ENCODE measurements at places on chromosomes 13 and 19.

- DNase-seq, result no peak
Observed at GRCh38 chr19:17866964-17867486, 4.7 kb upstream of the SLC5A5 start.

- DNase-seq, result no peak
Observed at GRCh38 chr19:33260628-33261418, 35.2 kb upstream of the SLC7A10 start.

GRCh38 chr13:73718246-73718645 lies 416.0 kb downstream of the KLF12 start:
- no peak for DNase-seq

GRCh38 chr13:85632526-85633195 lies 166.6 kb downstream of the SLITRK6 start:
- no peak for DNase-seq

DNA sequence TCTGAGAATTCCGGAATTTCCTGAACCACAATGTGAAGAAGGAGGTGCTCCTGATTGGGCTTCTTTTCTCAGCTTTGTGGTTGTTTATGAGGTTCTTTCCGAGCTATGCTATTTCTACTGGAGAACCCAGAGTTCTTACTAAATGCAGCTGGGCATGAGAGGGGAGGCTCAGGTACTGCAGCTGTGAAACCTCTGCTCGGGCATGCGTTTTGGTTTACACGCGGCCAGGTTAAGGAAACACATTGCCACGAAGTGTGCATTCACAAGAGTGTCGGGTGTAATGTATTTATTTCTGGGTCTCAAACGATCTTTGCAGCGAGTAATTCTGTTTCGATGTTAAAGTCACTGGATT lies 661 bp upstream of the MIR17HG start:
- DNase-seq, result peak; percentile 32

DNA sequence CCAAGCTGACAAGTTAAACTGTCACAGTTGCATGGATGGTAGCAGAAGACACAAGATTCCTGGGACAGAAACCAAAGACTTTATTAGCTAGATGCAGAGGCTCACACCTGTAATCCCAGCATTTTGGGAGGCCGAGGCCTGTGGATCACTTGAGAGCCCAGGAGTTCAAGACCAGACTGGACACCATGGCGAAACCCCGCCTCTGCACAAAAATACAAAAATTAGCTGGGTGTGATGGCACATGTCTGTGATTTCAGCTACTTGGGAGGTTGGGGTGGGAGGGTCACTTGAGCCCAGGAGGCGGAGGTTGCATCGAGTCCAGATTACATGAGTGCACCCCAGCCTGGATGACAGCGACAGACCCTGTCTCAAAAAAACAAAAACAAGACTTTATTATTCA lies 346.6 kb downstream of the IRS2 start:
- DNase-seq, result no peak

DNA sequence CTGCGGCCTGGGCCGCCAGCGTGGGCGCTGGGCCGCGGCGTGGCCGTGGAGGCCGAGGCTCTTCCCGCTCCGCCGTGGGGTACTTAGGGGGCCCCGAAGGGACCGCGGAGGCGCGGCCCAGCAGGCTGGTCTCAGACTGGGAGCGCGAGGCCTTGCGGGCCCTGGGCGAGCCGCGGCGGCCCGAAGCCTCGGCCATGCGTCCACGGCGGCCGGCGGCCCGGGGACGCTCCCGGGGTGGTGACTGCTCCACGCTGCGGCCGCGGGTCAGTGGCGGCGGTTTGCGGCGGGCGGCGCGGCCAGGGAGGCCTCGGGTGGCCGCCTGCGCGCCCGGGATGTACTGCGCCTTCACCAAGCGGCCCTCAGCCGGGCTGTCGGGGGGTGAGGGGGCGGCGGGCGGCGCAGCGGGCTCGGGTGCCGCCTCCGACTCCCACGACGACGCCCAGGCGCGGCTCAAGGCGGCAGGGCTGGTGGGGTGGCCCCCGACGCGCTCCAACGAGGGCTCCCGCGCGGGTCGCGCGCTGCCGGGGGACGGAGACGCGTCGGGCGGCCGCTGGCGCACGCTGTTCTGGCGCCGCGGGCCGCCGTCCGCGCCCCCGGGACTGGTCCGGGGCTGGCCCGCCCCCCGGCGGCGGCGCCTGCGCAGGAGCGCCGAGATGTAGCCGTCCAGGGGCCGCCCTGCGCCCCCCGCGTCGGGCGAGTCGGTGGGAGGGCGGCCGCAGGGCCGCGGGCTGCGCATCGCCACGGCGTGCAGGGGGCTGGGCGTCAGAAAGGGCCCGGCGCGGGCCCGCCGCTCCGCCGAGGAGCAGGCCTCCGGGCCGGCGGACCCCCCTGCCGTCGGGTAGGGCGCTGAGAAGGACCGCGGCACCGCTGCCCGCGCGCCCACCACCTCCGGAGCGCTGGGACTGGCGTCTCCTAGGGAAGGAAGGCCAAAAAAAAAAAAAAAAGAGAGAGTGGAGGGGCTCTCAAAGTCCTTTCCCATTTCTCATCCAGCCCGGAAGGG lies 11.7 kb downstream of the DACT3 start:
- no peak for DNase-seq

DNA sequence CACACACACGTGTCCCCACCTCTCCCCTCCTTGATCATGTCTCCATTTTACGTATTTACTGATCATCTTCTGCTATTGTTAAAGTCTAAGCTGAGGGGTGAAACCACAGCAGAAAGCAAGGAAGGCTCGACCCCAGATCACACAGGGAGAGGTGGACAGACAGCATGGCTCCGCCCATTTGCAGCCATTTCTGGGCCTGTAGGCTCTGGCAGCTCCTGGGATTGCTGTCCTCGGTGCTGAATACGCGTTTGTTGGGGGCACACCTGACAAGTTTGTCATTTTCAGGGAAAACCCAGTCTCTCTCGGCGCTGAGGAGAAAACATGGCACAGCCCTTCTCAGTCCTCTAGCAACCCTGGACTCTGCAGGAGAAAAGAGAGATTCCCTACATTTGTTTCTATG lies 8.0 kb downstream of the TMEM86B start:
- DNase-seq, result no peak

DNA sequence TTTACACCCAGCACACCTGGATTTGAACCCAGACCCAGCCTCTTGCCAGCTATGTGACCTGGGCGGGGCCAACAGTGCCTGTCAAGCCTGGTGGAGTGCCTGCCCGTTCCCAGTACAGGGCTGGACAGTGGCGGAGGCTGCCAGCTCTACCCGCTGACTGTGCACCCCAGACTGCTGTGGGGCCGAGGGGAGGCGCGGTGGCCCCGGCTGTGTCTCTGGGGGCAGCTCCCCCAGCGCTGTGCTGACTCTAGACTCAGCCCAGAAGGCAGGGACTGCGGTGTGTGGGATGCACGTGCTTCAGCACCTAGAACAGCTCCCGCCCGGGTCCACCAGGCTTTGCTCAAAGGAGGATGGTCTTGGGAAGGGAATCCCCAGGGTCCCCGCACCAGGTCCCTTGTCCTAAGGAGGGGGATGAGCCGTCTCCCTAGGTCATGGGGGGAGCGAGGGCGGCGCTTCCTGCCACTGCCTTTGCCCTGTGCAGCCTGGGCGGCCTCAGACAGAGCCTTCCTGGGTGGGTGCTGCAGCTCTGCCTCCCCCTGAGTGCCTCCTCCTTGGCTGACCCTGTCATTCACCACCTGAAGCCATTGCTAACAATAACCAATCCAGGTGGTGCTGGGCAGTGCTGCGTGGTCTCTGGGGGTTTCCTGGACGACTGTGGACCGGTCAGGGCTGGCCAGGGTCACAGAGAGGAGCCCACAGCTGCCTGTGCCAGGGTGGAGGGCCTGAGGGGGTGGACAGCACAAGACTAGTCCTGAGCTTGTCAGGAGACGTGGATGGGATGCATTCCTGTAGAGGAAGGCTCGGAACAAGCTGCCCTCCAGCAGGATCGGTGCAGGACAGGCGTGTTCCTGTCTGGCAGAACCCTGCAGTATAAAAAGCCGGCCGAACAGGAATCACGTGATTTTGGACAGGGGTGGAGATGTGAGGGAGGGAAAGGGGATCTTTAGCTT lies 18.6 kb downstream of the TMEM255B start:
- DNase-seq, result no peak

DNA sequence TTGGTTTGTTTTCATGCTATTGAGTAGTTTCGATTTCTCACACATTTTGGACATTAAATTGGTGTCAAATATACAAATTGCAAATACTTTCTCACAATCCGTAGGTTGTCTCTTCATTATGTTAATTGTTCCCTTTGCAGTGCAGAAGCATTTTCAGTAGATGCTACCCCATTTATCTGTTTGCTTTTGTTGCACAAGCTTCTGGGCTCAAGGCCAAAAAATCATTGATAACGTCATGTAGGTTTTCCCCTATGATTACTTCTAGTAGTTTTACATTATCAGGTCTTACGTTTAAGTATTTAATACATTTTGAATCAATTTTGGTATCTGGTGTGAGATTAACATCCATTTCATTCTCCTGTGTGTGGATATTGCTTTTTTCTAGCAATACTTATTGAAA lies 14.0 kb upstream of the ZNF347 start:
- DNase-seq, result no peak

DNA sequence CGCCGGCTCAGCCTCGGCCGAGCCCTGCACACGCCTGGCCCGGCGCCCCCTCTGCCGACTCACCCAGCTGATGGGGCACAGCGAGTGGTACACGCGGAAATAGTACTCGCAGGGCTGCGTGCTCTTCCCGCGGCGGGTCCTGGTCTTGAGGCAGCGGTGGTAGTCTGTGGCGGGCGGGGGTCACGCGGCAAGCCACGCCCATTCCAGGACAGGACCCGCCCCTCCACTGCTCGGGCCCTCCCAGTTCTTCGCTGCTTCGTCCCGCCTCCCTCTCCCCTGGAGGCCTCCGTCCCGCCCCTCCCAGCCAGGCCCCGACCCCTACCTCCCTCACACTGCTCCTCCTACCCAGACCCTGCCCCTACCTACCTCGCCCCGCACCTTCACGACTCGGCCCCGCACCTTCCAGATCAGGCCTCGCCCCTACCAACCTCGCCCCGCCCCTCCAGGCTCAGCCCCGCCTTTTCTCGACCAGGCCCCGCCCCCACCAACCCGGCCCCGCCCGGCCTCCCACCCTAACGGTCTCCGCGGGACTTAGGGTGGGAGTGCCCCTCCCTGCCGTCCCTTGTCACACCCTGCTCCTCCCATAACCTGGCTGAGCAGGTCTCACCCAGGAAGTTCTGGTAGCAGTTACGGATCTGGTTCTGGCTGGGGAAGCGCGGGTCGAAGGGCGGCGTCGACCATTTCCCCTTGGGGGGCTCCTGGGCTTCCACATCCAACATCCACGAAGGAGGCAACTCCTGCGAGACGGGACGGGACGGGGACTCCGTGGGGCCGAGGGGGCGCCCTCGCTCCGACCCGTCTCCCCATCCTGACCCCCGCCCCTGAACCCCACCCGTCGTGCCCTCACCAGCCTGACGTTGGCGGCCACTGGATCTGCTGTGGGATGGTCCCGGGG lies 469 bp downstream of the COX6B2 start:
- DNase-seq, result peak; percentile 60

GRCh38 chr13:46751811-46752635 lies 44.9 kb downstream of the ESD start:
- DNase-seq, result no peak

DNA sequence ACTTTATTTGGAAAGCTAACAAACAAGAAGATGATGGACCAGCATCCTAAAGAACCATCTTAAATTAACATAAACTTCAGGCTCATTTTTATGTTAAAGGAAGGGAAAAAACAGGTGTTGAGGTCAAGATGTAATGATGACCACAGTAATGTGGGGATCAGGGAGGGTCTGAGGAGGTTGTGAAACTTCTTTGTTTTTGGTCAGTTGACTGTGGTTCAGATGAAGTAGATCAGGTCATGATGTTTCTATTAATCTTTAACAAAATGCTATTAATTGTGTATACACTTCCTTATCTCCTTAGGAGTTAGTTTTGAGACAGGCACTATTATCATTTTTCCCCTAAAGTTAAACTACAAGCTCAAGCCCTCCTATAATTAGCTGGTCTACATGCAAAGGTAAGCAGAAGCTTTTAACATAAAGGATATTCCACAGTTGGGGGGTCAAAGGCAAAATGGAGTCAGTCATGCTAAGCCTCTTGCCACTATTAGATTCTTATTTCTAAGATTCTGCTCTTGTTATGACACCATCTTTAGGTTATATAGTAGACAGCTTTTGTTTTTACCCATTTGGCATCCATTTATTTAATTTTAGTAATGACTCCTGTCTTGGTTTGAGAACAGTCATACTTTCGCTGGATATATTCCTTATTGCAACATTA lies 800.1 kb upstream of the PCDH9 start:
- DNase-seq, result no peak

GRCh38 chr19:12789098-12789903 lies 2.0 kb upstream of the JUNB start:
- peak; percentile 58 for DNase-seq

GRCh38 chr19:6514089-6514488 lies 12.0 kb upstream of the TUBB4A start:
- DNase-seq, result no peak

- DNase-seq, result no peak
Observed at GRCh38 chr13:111546921-111547675, 226.7 kb downstream of the TEX29 start.

DNA sequence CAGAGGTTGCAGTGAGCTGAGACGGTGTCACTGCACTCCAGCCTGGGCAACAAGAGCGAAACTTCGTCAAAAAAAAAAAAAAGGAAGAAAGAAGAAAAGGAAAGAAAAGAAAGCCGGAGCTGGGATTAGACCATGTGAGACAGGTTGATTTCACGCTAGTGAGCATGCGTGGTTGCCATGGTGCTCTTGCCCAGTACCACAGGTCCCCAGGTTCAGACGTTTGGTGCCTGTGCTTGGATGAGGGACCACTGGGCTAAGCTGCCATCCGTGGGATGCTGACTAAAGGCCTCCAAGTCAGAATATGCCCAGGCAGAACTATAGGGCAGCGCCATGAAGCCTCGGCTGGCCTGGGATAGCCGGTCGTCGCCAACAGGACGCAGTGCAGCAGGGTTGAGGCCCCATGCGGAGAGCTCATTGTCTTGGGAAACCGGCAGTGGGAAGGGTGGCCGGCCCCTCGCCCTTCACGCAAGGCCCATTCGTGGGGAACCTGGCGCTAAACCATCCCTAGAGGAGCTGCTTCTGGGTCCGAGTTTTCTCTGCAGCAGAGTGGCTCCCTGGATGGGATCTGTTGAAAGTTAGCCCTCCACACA lies 7.2 kb upstream of the TEX101 start:
- DNase-seq, result no peak

GRCh38 chr13:105670179-105670990 lies 865.1 kb downstream of the EFNB2 start:
- no peak for DNase-seq

DNA sequence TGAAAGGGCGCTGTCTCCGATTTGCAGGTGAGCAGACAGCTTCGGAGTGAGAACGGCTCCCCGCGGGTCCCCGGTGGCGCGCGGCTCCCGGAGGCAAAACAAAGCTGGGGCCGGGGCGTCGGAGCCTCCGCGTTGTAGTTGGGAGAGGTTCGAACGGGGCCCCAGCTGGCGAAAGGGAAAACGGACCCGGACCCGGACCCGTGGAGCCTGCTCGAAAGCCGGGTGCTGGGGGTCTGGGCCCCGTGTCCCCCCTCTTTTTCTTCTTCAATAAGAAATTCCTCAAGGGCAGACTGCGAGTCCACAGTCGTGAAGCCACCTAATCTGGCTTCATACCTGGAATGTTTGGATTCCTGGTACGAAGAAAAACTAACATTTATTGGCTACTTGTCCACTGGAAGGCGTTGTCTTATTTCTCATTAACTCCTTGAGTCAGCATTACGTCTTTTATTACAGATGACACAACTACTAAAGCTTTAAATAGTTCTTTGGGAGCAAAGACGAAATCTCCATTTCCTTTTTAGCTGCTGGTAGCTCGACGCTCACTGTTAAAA lies 632 bp upstream of the MTIF3 start:
- DNase-seq, result peak; percentile 75
